ENCODE measurements at places on chromosomes 16 and 17.
A peak's percentile ranks its signal among the peaks of the same experiment; 100 is the strongest.

GRCh38 chr17:67577429-67578141, 140.2 kb upstream of the NOL11 start:
- DNase-seq = no peak

DNA sequence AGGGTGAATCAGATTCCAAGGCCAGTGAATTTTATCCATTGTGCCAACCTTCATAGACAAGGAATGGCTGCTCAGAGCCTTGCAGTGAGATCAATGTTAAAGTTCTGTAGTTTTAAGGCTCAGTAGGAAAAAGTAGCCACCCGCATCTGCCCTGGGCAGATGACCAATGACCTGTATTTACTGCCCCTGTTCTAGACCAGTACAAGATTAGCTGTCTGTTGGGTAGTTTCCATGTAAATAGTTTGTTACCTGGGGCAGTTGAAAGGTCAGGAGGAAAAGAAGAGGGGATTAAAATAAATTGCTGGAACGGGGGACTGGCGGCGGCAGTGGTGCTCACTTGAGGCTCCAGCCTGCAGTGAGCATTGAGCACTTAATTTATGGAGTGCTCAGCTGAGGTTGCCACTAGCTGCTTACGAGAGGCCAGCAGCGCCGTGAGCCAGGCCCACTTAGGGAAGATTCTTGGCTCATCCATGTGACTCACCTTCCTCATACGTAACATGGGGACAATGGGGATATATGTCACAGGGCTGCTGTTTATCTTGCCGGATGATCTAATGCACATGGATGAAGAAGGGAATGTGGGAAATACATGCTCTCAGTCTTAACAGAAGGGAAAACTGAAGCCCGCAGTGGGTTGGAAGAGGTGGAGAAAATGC, 10.7 kb upstream of the NOS2 start:
- no peak for DNase-seq

GRCh38 chr17:80637048-80637781, 92.6 kb downstream of the RPTOR start:
- DNase-seq = no peak

- no peak for DNase-seq
These were observed 20.4 kb downstream of the CEP295NL start for GRCh38 chr17:78882540-78883088.

GRCh38 chr16:12573730-12574383, 229.8 kb downstream of the CPPED1 start:
- peak; percentile 35 for DNase-seq

DNA sequence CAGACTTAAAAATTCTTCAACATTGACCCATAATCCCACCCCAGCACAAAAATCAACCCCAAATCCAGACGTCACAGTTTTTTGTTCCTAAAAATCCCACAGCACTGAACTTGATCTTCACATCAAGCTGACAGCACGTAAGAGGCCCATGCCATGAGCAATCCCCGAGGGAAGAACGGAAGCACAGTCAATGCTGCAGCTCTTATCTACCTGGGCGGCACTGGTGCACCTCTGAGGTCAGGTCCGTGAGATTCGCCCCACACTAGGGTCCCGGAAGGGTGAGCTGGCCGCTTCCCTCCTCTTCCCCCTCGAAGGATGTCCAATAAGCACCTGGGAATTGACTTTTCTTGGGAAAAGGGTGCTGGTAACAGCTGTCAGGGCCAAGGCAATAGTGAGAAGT, 11.3 kb upstream of the ITGAE start:
- no peak for DNase-seq

GRCh38 chr16:72921106-72921505, 126.8 kb downstream of the ZFHX3 start:
- DNase-seq = no peak

- no peak for DNase-seq
These were observed 512 bp upstream of the ENDOV start for GRCh38 chr17:80414508-80414802.

DNA sequence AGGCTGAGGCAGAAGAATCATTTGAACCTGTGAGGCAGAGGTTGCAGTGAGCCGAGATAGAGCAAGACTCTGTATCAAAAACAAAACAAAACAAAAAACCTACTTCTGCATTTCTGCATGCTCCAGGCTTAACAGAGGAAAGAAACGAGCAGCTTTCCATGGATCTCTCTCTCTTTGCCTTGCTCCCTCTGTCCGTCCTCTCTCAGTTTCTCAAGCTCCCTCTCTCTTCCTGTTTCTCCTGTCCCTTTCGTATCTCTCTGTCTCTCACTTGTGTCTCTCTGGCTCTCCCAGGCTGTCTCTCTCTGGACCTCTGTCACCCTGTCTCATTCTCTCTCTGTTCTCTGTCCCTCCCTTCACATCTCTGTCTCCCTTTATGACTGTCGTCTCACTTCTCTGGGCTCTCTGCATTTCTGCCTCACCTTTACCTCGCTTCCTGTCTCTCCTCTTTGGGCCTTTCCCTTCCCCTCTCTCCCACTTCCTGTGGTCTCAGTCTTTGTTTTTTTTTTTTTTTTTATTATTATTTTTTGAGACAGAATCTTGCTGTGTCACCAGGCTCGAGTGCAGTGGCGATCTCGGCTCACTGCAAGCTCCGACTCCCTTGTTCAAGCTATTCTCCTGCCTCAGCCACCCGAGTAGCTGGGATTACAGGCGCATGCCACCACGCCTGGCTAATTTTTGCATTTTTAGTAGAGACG, 4.1 kb upstream of the PITPNA start:
- DNase-seq = no peak

DNA sequence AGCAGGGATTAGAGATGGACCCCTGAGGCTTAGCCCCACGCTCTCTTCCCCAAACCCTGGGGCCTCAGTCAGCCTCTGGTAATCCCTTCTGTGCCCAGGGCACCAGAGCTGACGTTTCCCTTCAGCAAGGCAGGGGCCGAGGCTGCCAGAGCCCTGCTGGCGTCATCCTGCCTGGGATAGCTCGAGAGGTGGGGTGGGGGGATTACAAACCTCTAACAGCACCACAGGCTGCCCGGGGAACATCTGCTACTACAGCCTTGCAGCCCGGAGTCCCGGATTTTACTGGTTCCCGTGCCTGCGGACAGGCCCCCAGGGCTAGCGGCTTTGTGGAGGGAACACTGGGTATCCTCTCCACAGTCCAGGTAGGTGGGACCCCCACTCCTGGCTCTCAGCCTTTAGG, at the start of gene AANAT:
Gene AANAT, plus strand, starts transcription at position 238 of the 400 bp plus-strand sequence. CDS start 1,144 bp downstream, outside the sequence.
- DNase-seq = no peak

GRCh38 chr17:45861165-45861564, 16.5 kb downstream of the SPPL2C start:
- no peak for DNase-seq

Data from inflammatory macrophage treated with lipopolysaccharide for 1 hour (primary cell).